AG10803 (cell line): ENCODE measurements at places on chromosomes 7 and 10.

GRCh38 chr7:90594751-90595317, 1.3 kb upstream of the CDK14 start:
- peak; percentile 75 for DNase-seq

GRCh38 chr10:71989661-71990454, 25.7 kb downstream of the CHST3 start:
- DNase-seq = no peak

DNA sequence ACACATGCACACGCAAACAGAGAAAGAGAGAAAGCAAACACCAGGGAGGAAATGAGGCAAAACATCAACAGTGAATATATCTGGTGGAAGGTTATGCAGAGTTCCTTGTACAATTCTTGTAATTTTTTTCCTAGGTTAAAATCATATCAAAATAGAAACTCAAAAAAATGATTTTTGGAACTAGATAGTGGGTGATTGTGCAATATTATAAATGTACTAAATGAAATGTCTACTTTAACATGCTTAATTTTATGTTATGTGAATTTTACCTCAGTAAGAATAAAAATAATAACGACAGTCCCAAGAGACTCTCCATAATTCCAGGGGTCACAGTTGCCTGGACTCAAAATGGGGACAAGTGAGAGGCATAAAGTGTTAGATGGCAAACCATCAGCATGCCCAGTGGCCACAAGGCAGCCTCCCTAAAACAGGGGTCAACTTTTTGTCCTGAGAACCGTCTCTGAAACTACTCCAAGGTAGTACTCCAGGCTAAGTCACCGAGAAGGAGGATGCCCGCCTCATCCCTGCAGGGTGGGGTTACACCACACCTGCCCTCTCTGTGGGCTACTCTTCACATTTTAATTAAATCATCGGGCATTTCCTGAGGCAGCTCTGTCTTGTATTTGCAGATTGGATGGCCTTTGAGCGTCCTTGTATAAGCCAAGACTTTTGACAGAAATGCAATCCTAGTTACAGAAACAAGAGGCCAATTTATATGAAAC, 267.7 kb downstream of the ELMO1 start:
- DNase-seq = no peak

DNA sequence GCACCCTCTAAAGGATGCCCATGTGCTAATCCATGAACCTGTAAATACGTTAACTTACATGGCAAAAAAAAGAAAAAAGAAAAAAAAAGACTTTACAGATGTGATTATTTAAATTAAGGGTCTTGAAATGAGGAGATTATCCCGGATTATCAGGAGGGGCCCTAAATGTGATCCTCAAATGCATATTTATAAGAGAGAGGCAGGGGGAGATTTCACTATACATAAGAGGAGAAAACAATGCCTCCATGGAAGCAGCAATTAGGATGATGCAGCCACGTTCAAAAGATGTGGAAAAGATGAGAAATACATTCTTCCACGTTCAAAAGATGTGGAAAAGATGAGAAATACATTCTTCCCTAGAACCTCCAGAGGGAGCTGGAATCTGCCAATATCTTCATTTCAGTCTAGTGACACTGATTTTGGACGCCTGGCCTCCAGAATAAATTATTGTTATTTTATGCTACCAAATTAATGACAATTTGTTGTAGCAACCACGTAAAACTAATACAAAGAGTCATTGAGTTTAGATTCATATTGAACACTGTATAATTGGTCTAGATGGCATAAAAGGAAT, 328.4 kb upstream of the GNAI1 start:
- DNase-seq = peak; percentile 43

DNA sequence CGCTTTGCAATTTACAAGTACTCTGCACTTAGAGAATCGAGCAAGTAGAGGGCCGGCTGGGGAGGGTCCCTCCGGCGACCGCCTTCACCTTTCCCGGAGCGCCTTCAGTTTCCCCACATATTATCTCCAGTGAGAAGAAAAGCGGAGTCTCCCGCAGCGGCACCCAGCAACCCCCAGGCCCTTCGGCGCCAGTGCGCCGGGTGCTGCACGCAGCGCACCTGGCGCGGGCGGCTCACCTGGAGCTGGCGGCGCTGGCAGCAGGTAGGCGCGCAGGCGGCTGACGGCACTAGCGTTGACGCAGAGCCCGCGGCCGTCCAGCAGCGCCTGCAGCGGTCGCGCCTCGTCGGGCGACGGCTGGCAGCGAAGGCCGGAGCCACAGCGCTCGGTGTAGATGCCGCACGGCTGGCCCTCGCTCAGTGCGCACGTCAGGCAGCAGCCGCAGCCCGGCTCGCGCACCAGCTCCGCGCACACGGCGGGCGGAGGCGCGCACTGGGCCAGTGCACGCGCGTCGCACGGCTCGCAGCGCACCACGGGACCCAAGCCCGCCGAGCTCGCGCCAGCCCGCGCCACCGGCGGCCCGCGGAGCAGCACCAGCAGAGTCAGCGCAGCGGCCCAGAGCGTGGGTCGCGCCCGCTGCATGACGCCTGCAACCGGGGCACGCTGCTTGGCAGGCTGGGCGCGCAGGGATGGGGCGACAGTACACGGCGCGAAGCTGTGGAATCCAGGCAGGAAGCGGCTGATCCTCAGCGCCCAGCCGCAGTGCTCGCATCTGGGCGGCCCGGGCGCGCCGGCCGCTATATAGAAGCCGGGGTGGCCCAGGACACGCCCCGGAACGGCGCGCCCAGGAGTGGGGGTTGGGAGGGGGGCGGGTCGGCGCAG, at the start of gene IGFBP3:
TSS of gene IGFBP3 (minus strand) at position 771 of the 879 bp plus-strand sequence. CDS start at position 639, 132 bp downstream.
- DNase-seq = peak; percentile 81

DNA sequence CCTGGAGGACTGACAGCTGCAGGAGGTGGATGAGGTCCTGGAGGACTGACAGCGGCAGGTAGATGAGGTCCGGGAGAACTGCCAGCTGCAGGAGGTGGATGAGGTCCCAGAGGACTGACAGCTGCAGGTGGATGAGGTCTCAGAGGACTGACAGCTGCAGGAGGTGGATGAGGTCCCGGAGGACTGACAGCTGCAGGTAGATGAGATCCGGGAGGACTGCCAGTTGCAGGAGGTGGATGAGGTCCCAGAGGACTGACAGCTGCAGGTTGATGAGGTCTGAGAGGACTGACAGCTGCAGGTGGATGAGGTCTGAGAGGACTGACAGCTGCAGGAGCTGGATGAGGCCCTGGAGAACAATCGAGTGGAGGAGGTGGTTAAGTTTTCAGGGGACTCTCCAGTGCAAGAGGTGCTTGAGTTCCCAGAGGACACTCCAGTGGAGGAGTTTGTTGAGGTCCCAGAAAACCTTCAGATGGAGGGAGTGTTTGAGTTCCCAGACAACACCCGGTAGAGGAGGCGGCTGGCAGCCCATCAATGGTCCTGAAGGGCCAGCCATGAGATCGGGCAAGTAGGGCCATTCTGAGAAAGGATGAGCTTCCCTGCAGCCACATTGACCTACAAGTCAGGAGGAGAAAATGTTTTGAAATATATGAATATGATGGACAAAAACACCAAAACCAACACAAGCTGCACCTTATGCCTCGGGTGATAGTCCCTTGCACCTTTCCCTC, 4.7 kb upstream of the EIF5AL1 start:
- no peak for DNase-seq

DNA sequence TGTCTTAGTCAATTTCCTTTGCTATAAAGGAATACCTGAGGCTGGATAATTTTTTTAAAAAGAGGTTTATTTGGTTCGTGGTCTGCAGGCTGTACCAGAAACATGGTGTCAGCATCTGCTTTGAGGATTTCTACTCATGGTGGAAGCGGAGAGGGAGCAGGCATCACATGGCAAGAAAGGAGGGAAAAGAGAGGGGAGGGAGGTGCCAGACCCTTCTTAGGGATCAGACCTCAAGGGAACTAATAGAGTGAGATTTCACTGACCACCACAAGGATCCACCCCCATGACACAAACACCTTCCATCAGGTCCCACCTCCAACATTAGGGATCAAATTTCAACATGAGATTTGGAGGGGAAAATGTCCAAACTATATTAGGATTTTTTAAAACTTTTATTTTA, 27.0 kb upstream of the AKR1B10 start:
- no peak for DNase-seq

- no peak for DNase-seq
Measured at GRCh38 chr10:6787091-6787490, 207.0 kb upstream of the PRKCQ start.

DNA sequence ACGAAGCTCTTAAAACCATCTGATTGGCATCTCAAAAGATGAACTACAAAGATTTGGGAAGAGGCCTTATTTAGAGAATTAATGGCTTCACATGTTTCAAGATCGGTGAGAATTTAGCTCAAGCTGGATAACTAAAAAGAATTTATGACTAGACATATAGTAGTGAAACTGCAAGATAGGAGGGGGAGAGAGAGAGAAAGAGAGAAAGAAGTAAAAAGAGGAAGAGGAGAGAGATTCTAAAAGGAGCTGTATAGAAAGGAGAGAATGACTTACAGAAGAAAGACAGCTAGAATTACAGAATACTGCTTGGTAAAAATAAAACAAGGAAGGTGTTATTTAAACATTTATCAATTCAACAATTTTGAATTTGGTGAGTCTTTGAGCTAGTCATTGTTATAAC, 592.3 kb downstream of the SH2D4B start:
- DNase-seq = no peak

DNA sequence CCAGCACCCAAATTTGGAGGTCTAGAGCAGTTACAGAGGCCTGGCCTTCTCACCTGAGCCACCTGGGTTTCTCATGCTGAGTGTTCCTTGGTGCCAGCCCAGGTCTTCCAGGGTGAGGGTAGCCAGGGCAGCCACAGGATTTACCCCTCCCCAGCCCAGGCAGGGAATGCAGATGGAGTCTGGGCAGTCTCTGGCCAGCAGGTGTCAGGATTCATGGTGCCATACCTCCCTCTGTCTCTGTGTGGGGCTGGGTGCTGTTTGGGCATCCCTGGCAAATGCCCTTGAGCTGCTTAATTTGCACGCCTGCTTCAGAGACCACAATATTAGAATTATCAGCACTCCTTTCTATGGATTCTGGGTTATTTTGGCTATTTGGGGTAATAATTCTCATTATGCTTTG, 246.7 kb downstream of the GFRA1 start:
- DNase-seq = no peak

DNA sequence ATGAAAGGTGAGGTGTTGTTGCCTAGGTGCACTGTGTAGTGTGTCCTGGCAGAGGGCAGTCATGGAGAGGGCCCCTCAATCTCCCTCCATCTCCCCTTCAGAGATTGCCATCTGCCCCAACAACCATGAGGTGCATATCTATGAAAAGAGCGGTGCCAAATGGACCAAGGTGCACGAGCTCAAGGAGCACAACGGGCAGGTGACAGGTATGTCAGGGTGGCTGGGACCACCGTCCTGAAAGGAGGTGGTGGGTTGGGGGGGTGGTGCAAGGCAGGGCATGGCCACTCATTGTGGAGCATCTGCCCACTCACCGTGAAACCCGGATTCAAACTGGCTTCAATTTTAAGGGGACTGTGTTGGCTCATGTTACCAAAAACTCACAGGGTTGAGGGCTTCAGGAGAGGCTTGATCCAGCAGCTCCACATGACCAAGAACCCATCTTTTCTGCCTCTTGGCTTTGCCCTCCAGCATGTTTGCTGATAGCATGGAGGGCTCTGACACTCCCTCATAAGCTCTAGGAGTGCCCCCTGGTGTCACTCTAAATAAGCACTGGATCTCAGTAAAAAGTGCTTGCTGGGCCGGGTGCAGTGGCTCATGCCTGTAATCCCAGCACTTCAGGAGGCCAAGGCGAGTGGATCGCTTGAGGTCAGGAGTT, 12.2 kb downstream of the ARPC1B start:
- DNase-seq = peak; percentile 41
